GM12891 (cell line): ENCODE measurements at places on chromosomes 7 and 10.

DNA sequence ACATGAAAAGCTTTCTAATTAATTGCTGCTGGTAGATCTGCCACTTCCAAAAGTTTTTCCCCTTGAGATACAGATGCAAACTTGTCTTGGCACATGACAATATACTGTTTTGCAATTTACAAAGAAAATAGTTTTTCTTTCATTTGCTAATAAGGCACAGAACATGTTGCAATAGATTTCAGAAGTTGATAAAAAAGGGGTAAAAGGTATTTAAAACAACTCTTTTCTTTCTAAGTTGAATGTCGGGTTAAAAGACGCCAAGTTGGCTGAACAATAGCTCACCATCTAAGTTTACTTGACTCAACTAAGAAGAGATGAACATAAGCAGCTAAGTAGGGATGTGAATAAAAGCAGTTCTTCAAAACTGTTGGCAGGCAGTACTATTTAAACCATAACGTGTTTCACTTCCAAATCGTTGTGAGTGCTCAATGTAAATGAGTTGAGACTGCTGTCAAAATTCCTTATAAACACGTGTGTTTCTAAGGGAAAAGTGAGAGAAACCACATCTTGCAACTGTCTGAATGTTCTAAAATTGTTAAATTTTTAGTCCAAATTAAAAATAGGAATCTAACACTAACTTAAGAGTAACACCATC lies 14.5 kb upstream of the THSD7A start:
- no peak for DNase-seq

GRCh38 chr10:76641215-76641614 lies 996.4 kb downstream of the KCNMA1 start:
- DNase-seq, result no peak

DNA sequence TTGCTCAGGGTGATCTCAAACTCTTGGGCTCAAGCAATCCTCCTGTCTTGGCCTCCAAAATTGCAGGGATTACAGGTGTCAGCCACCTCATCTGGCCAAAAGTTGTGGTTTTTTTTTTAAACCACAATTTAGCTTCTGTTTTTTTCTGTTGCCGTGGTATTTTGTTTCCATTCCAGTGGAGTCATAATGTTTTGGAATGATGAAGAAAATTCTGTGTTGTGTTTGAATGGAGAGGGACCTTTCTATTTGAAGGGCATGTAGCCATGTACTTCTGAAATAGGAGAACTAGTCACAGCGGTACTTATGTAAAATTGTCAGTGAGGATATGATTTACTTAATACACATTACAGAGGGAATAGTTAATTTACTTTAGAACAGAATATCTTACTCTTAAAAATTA lies 201.3 kb downstream of the ARL4A start:
- DNase-seq, result no peak

- DNase-seq, result peak; percentile 8
Measured at GRCh38 chr10:38094927-38095574, 914 bp downstream of the ZNF37A start.

DNA sequence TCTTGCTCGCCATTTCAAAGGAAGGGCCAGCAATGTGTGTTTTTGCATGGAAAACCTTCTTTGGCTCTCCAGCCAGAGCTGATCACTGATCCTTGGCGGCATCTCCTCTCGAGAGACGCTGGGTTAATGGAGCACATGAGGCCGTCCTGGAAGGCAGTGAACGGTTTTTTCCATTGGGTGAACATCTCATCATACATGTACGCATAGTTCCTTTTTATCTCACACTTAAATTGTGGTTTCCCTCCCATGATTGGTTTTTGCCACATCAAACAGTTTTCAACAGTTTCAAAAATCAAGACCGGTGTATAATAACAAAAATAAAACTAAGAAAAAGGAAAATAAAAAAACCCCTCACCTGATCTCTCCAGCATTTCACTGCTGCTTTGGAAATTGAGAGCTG lies 276.4 kb downstream of the TCF7L2 start:
- no peak for DNase-seq

- DNase-seq, result no peak
Measured at GRCh38 chr10:128422190-128422589, 296.0 kb upstream of the MKI67 start.

DNA sequence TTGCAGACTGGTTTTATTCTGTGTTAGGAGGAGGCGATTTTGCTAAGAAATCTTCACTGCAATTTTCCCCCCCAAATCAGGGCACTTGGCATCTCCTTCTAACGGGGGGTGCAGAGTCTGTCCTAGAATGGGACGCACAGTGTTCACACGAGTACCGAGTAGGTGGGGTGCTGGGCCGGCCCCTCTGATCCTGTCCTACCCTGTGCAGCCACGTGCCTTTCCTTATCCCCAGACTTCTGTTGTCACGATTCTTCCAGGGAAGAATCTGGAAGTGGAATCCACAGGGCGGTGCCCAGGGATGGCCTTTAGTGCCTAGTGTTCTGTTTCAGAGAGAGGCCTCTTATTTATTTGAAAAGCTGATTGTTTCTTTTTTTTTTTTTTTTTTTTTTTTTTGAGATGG lies 16.4 kb downstream of the CUX1 start:
- no peak for DNase-seq

- no peak for DNase-seq
Measured at GRCh38 chr7:156984174-156984891, 26.1 kb downstream of the MNX1 start.

- DNase-seq, result no peak
Measured at GRCh38 chr10:49748006-49748405, 14.1 kb downstream of the OGDHL start.

GRCh38 chr10:5947471-5948207 lies 29.7 kb downstream of the IL15RA start:
- no peak for DNase-seq

DNA sequence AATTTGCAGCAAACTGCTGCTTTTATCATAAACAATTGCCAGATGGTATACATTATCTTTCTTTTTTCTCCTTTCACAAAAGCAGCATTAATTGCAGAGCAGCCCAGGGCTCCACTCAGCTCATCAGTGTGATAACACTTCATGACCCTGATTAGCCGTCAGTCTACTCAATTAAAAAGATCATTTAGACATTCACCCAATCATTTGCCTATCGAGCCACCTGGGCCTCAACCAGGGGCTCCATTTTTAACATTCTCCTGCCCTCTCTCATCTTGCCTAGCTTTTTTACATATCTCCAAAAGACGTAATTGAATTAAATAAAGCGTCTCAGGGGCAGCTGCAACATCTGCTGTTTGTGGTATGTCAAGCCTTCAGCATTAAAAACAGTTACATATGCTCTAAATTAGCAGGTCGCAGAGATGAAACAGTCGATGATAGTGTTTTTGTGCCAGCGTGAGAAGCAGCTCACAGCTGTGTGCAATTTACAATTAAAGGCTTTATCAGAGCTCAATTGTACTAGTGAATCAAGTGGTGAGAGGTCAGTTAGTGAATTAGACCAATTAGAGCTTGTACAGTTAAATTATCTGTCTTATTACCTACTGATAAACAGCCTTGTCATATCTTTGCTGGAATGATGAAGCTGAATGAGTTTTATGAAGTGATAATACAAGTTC lies 522.5 kb downstream of the ETV1 start:
- no peak for DNase-seq

DNA sequence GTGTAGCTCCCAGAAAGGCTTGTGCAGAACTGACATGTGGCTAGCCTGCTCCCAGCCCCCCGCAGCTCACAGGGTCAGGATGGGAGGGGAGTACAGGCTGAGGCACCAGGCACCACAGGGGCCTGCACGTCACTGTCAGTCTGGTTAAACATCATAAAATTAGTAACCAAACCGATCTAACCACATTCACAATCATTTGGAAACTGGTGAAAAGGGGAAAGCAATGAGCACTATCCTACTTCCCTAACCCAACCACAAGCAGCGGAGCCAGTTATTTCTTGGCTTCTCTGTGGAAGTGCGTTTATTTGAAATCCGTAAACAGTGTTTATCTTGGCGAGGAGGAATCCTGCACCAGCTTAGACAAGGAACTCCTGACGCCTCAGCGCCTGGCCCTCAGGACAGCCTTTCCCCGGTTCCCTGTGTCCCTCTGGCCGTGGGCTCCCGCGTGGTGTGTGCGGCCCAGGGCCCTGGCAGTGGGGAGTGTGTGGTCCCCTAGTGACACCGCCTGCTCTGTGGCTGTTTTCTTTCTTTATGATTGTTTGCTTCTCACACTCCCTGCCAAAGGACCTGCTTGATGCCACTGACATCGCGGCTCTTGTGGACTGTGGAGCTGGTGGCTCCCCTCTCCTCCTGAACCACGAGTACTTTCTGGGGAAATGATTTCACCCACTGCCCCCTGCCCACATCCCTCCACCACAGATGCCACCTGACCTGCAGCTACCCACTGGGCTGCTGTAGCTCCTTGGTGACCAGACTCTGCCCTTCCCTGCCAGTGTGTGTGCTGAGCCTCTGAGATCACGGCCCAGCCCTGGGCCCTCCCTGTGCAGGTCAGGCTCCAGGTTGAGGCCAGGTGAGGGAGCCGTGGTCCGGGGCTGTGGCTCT lies 38.0 kb downstream of the INPP5A start:
- peak; percentile 46 for DNase-seq

GRCh38 chr10:124642088-124642710 lies 102.0 kb downstream of the FAM53B start:
- no peak for DNase-seq

DNA sequence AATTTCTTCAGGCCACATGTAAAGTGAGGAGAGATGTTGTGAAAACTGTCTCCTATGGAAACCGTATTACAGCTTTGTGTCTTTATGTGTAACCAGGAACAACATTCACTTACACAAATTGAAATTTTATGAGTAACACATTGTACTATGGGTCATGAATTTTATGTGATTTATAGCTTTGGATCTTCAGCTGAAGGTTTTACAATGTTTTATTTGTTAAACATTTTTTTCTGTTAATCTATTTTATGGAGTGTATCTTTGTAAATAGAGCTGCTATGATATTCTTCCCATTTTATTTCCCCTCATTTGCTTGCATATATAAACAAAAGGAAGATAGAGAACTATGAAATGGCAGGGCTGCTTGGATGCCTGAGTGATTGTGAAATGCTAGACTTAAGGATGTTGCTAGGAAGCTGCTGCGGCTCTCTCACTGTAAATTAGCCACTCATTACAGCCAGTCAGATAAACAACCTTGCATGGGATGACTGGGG lies 104.5 kb upstream of the PCLO start:
- no peak for DNase-seq

GRCh38 chr10:47339759-47340607 lies 8.2 kb upstream of the RBP3 start:
- DNase-seq, result no peak

GRCh38 chr7:44654255-44654796 lies 47.9 kb downstream of the OGDH start:
- DNase-seq, result no peak

- no peak for DNase-seq
Measured at GRCh38 chr7:51455948-51456347, 139.3 kb upstream of the COBL start.

DNA sequence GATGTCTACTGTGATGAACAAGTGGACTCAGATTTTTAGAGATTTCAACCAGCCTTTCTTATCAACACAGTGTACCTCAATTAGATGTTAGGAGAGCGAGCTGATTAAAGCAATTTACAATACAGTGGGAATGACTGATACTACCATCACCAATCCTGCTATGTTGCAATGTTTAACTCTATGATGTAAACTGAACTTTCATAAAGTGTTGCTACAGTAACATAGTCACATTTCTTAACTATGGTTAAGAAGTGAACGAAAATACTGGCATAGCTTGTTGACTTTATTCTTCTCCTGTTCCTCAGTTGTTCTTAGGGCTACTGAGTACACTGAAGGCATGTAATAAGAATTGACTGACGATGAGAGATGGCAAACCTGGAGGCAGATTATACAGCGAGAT lies 139.8 kb downstream of the MYOF start:
- DNase-seq, result no peak

- no peak for DNase-seq
Measured at GRCh38 chr10:127410030-127410429, 139.1 kb upstream of the NPS start.
